ENCODE measurements at places on chromosomes 3 and 15. TPM values are rescaled to one million over a fixed set of nuclear protein-coding genes. Genes with fewer than 3 reads are reported as not detected.

The TM4SF18 gene
- total RNA-seq = not detected

The TIPARP gene
- 15.9 TPM for total RNA-seq

The SNRPN gene
- 139 TPM for total RNA-seq

The SLC51B gene
- 0.51 TPM for total RNA-seq

The CCR3 gene
- total RNA-seq = 0.26 TPM

The CCRL2 gene
- total RNA-seq = 0.26 TPM

The TM6SF1 gene
- 2.3 TPM for total RNA-seq

The FETUB gene
- total RNA-seq = not detected

The ATOSA gene
- total RNA-seq = 16.4 TPM

The SCG3 gene
- total RNA-seq = not detected
